GM04504 (cell line): ENCODE measurements at places on chromosomes 13 and 19.

DNA sequence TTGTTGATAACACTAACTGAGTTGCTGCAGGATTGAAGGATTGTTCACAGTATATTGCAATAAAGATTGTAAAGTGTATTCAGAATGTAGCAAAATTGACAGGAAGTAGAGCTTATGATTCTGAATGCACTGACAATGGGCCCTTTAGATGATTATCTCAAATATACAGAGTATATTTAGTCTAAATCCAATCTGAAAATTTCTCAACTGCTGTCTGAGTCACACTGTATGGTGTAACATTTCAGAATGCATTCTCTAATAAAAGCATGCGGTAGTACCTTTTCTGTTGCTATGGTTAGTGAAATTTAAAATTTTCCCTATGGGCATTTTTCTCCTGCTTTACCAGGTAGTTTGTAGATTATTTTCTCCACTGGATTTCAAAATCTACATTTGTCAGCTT, 365.2 kb downstream of the PCDH17 start:
- no peak for DNase-seq

DNA sequence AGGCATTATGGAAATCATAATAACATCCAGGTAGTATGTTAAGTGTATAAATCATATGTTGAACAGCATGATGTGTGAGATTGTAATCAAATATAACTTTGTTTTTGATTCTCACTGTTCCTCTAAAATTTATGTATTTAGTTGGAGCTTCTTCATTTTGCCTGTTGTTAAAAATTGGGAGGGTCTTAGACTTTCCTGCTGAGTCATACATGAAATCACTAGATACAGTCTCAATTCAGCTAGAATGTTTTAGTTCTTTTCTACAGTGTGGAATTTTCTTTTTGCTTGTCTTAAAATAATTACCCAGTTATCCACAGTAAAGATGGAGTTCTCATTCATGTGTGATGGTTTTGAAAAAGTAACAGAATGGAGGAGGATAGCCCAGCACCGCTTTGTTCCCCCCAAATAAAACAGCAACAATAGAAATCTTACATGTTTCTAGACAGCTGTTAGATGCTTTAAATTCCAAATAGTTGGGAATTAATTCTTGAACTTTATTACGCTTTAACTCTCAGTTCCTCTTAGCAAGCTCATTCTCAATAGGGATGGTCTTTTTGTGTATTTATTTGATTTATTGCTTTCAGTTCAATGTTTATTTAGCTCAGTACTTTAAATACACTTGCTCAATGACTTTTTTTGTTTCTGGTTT, 109.5 kb downstream of the PDS5B start:
- no peak for DNase-seq

GRCh38 chr13:101673360-101674105, 221.1 kb downstream of the ITGBL1 start:
- no peak for DNase-seq

DNA sequence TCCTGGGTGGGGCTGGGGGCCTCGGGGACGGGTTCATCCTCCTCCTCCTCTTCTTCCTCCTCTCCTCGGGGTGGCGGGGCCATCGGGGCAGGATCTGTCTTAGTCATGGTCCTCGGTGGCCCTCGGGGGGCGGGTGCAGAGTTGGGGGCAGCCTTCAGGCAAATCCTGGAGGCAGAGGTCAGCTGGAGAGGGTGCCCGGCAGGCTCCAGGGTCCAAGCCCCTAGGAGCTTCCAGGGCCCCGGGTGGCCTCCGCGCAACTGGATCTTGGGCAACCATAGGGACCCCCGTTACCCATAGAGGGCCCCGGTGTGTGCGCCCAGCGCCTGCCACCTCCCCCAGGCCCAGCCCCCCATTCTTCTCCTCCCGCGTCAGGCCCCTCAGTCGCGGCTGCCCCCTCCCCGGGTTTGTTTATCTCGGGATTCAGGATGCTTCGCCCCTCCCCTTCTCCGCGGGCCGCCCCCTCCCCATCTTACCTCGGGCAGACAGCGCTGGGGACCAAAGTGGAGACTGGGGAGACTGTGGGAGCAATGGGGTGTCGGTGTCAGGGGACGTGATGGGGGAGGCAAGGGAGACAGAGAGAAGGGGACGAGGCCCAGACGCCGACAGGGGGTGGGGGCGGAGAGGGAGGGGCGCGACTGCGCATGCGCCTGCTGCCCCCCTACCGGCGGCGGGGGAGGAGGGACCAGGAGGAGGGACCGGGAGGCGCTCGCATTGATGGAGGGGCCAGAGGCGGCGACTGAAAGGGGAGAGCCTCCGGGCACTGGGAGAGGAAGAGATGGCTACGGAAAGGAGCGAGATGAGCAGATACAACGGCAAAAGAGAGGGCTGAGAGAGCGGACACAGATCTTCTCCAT, at the start of gene CLIP3:
CLIP3 (minus strand) TSS at position 623 of the 854 bp plus-strand sequence; CDS start at position 107, 516 bp downstream.
- no peak for DNase-seq

DNA sequence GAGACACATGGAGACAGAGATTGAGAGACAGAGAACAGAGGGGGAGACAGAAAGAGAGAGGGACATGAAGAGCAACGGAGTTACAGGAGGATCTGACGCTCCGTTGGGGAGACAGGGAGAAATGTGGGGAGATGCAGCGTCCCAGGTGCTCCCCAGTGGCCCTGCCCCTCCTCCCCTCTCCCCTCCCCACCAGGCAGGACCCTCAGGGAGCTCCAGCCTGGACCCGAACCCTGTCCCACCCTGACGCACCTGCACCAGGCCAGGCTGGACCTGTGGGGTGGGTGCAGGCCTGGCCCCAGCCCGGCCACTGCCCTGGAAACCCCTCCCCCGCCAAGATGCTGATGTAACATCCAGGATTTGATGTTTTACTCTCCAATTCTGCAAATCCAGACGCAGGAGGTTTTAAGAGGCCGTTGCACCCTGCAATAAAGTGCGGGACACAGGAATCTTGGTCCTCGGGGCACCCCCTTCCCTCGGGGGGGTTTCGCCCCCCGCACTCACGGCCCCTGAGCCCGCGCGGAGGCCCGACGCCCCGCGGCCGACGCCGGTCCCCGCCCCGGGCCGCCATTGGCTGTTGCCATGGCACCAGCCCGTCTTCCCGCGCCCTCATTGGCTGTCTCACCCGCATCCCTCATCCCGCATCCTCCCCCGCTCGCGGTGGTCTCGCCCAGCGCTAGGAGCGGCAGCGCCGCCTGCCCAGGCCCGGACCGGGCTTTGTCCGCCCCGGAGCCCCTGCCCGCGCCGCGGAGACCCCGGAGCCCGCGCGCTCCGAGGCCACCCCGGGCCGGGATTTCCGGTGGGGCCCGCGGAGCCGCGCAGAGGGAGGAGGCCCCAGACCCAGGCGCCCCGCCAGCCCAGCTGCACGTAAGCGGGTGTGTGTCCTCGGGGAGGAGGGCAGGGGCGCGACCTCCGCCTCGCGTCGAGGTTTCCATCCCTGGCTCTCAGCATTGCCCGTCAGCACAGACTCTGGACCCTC, at the start of gene APC2:
APC2 (plus strand) TSS at position 655 of the 976 bp plus-strand sequence. CDS start 2,881 bp downstream, outside the sequence.
- no peak for DNase-seq

DNA sequence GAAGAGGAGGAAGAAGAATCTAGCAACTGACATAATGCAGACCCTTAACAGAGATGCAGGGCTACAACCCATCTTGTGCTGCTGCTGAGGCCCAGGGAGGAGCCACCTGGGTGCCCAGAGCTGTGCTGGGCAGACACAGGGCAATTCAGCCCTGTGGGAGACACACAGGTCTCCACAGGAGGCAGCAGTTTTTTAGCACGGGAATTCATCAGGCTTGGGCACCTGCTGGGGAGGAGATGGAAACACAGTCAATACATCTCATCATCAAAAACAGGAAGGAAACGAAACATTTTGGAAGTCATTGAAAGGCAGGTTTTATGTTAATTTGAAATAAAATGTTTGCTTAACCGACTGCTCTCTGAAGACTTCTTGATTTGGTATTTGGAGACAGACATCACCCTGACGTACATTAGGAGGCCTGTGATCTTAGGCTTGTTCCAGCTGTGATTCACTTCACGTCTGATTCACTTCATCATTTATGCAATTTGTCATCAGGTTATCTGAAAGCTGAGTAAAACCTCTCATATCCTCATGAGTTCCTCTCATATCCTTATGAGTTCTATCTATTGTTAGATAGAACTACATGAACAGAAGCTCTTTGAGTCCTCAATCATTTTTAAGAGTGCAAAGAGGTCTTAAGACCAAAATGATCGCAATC, 77.4 kb downstream of the CYSLTR2 start:
- no peak for DNase-seq

- DNase-seq = no peak
Measured at GRCh38 chr19:19670070-19670551, 1.5 kb downstream of the ZNF101 start.
